ENCODE measurements at places on chromosomes 7 and 10.

DNA sequence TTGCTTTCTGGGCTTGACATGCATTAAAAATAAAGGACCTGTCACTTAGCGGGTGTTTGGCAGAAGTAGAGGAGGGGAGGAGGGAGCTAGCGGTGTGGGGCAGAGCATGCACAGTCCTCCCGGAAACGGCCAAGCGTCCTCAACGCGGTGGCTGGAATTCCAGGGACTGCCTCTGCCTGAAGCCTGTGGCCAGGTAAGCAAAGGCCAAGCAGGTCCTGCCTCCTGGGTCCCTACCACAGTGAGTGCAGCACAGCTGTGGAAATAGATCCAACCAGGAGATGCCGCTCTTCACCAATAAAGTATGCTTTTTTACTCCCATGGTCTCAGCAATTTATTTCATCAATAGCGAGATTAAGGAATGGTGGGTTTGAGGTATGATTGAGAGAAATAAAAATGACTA, 323.4 kb downstream of the WDR37 start:
- DNase-seq, result no peak

DNA sequence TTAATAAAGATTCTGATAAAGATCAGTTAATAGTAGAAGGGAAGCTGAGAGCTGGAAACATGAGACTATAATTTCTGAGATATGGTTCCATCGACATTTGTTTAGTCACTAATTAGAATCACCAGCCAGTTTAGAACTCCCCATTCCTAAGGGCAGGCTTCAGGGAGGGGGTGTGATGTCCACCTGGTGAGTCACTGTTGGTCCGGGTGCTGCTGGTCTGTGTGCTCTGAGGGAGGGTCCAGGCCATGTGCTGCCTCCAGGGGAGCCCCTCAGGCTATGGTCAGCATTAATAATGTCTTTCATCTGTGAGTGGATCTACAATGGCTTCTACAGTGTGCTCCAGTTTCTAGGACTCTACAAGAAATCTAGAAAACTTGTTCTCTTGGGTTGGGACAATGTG, 115.8 kb downstream of the ADAM12 start:
- DNase-seq, result no peak

GRCh38 chr7:47180516-47180826, 401.4 kb downstream of the TNS3 start:
- DNase-seq, result no peak

- no peak for DNase-seq
These were observed 67.1 kb downstream of the HK1 start for GRCh38 chr10:69345402-69345801.

DNA sequence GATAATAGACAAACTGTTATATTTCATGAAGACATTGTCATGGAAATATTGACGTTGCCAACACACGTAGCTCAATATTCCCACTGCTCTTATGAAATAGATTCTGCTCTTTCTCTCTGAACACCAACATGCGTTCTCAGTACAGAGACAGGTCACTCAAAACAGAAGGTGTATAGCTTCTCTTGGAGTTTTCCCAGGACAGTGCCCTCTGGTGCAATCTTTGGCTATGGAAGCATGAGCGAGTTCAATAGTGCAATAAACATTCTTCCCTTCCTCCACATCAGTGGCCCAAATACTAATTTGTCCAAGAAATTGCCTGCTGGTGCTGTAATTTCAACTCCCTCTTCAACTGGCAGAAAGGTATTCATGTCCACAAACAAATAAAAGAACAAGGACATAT, 145.3 kb downstream of the MAGI2 start:
- DNase-seq, result no peak

GRCh38 chr7:110762546-110763225, 328.2 kb upstream of the LRRN3 start:
- DNase-seq, result no peak

DNA sequence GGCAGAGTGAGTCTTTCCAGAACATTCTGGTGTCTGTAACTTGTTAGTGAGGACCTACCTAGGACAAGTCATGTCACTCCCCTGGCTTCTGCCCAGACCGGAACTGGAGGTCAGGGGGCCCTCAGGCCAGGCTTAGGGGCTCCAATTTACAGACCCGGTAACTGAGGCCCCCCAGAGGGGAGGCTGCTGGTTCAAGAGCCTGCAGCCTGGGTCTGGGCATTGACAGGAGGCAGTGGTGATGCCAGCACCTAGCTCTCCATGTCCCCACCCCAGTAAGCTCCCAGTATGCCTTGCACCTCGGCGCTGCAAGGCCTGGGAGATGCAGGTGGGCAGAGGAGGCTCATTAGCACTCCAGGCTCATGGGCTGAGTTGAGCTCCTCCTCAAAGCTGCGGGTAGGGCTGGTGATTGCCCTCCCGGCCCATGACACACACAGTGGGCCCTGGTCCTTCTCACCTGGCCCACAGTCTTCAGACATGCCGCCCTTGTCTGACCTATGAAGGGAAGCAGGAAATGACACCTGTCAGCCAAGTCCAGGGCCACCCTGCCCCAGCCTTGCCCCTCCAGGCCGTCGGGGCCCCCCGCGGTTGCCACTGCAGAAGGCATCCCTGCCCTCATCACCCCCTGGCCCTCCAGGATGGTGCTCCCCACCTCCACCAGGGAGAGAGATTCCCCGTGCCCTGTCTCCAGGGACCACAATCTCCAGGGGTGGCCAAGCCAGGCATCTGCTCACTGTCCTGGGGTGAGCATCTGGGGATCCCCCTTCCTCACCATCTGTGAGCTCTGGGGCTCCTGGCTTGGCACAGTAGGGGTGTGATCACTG, 88.3 kb upstream of the TMEM248 start:
- no peak for DNase-seq

GRCh38 chr7:37093257-37093656, 355.4 kb downstream of the ELMO1 start:
- no peak for DNase-seq

DNA sequence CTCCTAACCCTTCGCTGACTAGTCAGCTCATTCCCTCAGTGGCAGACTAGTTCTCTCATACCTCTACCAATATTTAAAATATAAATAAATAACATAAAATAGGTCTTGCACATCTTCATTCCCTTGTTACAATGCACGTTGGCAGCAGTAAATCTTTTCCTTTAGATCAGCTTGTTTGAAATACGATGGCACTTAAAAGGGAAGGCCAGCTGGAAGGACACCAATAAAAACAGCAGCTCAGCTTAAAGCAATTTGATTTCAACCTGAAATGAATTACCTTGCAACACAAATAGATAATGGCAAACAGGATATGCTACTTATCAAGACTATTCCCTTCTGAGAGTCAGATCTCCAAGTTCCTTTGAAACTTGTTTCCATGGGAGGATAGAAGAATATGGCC, 321.8 kb downstream of the GFRA1 start:
- DNase-seq, result no peak

DNA sequence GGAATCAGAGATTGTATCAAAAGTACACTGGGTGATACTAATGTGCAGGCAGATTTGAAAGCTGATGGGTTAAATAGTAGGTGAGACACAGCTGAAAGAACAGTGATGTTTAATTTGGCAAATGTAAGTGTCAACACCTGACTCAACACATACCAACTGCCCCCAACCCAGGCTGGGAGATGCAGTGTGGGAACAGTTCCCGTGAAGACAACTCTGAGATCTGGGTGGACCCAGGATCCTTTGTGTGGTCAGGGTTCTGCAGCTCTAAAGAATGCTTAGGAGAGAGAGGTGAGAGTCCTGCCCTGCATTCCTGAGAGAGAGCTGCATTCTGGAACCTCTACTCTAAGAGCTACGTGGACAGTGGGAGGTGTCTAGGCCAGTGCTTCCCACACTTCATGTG, 479.7 kb downstream of the RPS24 start:
- no peak for DNase-seq

GRCh38 chr10:116685807-116686206, 56.6 kb downstream of the HSPA12A start:
- DNase-seq, result no peak

GRCh38 chr7:138001529-138002095, at the start of gene CREB3L2:
TSS of gene CREB3L2 (minus strand) at chr7:138002086. CDS start at chr7:138001705, 381 bp downstream.
- peak; percentile 66 for DNase-seq

GRCh38 chr7:71112436-71112835, 19.5 kb upstream of the GALNT17 start:
- DNase-seq, result no peak

GRCh38 chr7:112411186-112411795, 39.0 kb upstream of the IFRD1 start:
- no peak for DNase-seq

DNA sequence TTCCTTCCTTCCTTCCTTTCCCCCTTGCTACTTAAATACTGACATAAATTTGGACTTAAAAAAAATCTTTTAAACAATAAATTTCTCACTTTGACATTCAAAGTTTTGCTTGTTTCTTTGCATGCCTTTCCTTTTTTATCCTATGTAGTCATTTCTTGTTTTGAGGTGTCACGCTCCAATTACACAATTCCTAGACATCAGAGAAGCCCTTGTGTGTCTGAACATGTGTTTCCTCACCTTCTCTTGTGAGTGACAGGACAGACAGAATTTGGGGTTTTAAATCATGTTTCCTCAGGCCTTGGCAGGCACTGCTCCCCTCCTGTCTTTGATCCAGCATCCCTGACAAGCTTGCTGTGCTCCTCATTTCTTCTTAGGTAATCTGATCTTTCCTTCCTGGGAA, 91.3 kb downstream of the CYTH3 start:
- no peak for DNase-seq

GRCh38 chr10:74249865-74250264, 98.8 kb downstream of the ADK start:
- DNase-seq, result no peak

GRCh38 chr7:102284891-102285539, 1.7 kb upstream of the SH2B2 start:
- DNase-seq, result no peak

DNA sequence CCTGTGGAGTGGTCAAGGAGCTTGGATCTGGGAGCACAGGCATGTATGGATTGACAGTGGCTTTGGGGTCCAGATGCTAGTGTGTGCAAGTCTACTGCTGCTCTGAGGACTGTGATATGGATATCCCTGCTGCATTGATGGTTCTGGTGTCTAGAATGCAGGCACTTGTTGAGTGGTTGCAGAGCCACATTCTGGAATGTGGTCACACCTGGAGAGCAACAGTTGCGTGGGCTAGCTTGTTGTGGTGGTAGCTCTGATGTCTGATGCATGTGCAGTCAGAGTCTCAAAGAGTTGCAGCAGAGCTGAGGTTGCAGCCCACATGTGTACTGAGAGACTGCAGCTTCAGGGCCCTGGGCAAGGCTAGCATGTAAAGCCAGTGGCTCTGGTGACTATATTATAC, 43.2 kb downstream of the CCDC7 start:
- no peak for DNase-seq

GRCh38 chr10:1661416-1661815, 75.9 kb downstream of the ADARB2 start:
- DNase-seq, result no peak

- no peak for DNase-seq
These were observed 70.6 kb upstream of the GRB10 start for GRCh38 chr7:50853311-50853710.

GRCh38 chr7:32890793-32891042, 842 bp downstream of the KBTBD2 start:
- DNase-seq, result no peak

- DNase-seq, result no peak
These were observed 35.0 kb downstream of the TAF3 start for GRCh38 chr10:7853226-7853842.

DNA sequence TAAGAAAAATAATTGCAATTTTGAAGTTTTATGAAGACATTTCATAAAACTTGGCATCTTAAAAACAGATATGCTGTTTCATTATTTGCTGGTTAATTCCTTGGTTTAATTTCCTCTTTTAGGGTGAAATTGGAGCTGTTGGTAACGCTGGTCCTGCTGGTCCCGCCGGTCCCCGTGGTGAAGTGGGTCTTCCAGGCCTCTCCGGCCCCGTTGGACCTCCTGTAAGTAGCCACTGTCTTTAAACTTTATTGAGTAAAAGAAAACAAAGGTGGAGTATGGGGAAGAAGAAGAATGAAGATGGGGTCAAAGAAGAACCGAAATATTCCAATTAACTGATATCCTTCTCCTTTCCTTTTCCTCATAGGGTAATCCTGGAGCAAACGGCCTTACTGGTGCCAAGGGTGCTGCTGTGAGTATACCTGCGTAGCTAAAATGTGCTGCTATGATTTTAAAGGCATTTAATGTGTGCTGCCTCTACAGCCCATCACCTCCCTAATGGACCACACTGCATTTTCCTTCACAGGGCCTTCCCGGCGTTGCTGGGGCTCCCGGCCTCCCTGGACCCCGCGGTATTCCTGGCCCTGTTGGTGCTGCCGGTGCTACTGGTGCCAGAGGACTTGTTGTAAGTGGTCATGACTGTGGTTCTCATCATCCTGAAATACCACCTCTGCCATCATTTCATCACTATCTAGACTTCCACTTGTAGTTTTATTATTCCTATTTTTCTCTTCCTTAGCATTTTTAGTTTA, 14.7 kb downstream of the COL1A2 start:
- no peak for DNase-seq

DNA sequence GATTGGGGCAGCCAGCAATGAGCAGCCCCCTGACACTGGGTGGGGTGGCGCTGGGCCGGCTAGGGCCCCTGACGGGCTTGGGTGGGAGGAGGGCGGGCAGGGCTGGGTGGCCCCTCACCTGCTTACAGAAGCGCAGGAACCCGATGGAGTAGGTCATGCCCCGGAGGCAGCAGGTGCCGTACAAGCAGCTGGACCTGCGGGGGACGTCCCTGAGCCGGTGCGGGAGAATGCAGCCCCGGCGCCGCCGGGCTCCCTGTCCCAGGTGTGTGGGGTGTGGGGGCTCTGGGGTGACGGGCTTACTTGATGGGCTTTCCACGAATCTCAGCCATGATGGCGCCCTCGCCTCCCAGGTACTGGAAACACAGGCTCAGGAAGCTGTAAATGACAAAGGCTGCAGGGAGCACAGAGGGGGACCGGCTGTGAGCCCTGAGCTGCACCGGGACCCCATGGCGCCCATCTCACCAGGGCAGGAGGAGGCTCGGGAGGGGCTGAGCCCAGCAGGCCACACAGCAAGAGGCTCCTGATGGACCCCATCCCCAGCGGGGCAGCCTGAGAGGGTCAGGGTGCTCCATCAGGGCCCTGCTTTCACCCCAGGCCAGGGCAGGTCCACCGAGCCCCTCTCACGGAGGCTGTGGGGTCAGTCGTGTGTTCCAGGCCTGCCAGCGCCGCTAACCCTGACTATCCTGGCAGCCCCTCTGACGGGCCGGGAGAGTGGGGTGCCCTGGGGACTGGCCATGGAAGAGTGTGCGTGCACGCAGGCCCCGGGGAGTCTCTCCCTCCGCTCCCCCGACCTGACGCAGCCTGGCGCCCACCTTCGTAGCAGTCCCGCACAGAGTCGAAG, 5.8 kb downstream of the TMEM184A start:
- no peak for DNase-seq

GRCh38 chr7:157692460-157693011, 355.7 kb downstream of the DNAJB6 start:
- no peak for DNase-seq

DNA sequence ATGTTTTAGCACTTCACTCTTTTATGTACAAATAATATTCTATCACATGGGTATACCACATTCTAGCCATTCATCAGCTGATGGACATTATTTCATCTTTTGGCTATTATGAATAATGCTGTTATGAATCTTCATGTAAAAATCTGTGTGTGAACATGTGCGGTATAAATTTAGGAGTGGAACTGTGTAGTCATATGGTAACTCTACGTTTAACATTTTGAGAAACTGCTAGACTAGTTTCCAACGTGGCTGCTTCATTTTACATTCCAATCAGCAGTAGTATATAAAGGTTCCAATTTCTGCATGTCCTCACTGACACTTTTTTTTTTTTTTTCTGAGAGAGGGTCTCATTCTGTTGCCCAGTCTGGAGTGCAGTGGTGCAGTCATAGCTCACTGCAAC, 8.3 kb downstream of the RAMP3 start:
- DNase-seq, result no peak
